ENCODE measurements at places on chromosomes 7 and 10.

GRCh38 chr7:69173846-69174245 is 424.4 kb upstream of the AUTS2 start:
- DNase-seq = no peak

- DNase-seq = no peak
Observed at GRCh38 chr7:149126662-149127266, 640 bp upstream of the ZNF425 start.

DNA sequence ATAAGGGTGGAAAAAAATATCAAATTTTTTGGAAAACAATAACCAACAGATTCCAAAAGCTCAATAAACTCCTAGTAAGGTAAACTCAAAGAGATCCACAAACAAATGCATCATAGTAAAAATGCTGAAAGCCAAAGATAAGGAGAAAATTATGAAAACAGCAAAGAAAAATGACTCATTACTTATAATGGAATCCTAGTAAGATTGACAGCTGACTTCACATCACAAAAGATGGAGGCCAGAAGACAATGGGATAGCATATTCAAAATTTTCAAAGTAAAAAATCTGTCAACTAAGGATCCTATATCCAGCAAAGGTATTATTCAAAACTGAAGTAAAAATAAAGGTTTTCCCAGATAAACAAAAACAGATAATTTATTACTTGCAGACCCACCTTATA is 183.4 kb upstream of the VIPR2 start:
- DNase-seq = no peak

GRCh38 chr7:38334163-38334562 is 60.7 kb upstream of the TARP start:
- no peak for DNase-seq

- DNase-seq = no peak
Observed at GRCh38 chr10:97575127-97575668, 2.6 kb downstream of the ANKRD2 start.

DNA sequence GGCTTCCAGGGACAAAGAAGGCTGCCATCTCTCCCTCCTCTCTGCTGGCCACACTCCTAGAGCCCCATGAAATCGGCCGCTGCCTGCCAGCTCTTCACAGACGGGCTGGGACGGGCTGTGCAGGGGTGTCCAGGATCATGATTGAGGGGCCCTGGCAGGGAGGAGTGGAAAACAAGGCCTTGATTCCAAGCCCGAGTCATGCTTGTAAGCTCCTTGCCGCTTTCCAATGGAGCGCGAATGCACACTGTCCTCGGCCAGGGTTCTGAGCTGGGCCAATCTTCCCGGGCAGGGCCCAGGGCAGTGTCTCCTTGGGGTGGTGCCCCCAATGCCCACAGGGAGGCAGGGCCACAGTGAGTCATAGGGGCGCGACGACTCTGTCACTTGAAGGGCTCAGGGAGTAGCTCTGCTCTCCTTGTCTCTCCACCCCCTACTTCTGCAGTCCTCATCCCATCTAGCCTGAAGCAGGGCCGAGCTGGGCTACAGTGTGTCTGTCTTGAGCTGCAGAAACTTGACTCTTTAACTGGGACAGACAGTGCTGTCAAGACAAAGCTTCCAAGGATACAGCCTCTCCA is 186.2 kb upstream of the SVIL start:
- no peak for DNase-seq

- DNase-seq = no peak
Observed at GRCh38 chr7:68420342-68421192, 1177.7 kb upstream of the AUTS2 start.

- no peak for DNase-seq
Observed at GRCh38 chr7:21542891-21543527, at the start of gene DNAH11. Gene DNAH11 (plus strand): TSS chr7:21543039. CDS start chr7:21543246, 207 bp downstream.

DNA sequence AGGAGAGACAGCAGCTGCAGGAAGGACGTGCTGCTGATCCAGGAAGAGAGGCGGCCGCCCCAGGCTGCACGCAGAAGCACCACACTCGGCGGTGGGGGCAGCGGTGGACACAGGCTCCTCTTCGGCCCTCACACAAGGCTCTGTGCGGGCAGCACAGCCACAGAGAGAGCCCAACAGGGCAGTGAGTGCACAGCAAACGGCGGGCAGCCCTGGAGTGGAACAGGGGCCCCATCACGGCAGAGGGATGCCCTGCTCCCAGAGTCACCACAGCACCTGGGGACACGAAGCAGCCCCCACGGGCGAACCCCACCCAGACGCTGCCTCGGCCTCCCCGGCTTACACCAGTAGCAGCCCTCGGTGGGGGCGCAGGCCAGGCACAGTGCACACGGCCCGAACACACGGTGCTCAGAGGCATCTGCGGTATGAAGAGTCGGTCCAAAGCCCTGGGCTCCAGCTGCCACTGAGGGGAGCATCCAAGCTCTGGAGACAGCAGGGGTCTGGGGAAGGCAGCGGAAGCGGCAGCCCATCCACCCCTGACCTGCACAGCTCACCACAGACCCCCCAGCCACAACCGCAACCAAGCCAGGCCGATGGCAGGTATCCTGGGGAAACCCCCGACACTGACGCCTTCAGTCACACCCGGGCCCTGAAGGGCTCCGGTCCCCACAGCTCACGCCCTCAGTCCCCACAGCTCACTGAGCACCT is 16.8 kb downstream of the NUDT1 start:
- DNase-seq = no peak

DNA sequence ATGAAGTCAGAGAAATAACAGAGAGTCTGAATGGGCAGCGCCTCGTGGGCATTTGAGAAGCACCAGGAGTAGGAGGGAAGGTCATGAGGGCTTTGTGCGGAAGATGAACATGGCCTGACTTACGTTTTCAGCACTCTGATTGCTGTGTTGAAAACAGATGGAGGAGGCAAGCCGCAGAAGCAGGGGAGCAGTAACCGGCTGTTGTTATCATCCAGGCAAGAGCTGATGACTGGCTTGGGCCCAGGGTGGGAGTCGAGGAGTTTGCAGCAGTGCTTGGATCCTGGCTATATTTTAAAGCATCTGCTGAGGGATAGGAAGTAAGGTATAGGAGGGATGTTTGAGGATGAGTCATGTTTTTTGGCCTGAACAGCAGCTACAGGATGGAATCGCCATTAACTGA is 12.7 kb upstream of the PDLIM1 start:
- DNase-seq = no peak

DNA sequence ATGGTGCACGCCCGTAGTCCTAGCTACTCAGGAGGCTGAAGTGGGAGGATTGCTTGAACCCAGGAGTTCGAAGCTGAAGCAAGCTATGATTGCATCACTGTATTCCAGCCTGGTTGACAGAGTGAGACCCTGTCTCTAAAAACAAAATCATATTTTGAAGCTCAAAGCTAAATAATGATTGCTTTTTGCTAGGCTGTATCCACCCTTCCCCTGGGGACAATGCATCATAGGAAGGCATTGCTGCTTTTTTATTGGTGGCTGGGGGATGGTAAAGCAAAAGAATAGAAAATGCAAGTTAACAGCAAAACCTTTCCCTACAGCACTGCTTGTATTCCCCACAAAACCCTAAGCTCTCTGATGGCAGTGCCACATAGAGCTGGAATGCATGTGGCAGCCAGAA is 107.5 kb upstream of the WAC start:
- no peak for DNase-seq

GRCh38 chr7:20787660-20788419 is 1.2 kb upstream of the SP8 start:
- DNase-seq = no peak
